Stimulated activated CD4-positive, alpha-beta T cell treated with anti-CD3 and anti-CD28 coated beads, Interleukin-4, amount 100 ng/mL, for 1 hour (primary cell): ENCODE measurements at places on chromosomes 1 and 21.
A peak's percentile ranks its signal among the peaks of the same experiment; 100 is the strongest.

- peak; percentile 62 for DNase-seq
Measured at GRCh38 chr21:36104317-36105300, 30.3 kb upstream of the CBR3 start.

DNA sequence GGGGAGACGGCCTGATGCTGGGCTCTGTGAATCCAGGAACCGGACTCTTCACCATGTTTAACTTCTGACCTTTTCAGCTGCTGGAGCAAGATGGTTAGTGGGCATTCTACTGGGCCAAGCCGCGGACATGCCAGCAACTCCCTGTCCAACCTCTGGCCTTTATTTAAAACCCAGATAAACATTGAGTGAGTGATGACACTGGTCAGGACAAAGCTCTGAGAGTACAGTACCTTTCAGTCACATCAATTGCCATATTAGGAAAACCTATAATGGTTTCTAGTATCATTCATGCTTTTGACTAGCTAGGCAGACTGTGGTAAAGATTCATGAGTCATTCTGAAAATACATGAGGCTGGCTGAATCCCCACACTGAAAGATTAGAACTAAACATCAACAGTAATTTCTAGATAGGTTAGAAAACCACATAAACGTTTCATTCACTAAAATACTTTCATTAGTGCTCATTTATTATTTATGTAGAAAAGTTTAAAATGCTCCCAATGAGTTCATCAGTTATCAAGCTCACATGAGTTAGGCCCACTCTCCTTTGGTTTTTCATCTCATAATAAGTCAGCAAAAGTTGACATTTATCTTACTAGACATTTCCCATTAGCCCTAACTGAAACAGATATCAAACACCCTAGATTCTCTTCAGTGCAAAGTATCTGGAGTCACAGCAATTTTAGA lies 7.1 kb upstream of the ACTA1 start:
- DNase-seq = no peak

- no peak for DNase-seq
Measured at GRCh38 chr1:246001142-246001836, 505.8 kb downstream of the SMYD3 start.

GRCh38 chr1:156892190-156893047 lies 1.1 kb upstream of the PEAR1 start:
- peak; percentile 90 for DNase-seq

- DNase-seq = no peak
Measured at GRCh38 chr1:233412812-233413211, 85.3 kb downstream of the MAP3K21 start.

DNA sequence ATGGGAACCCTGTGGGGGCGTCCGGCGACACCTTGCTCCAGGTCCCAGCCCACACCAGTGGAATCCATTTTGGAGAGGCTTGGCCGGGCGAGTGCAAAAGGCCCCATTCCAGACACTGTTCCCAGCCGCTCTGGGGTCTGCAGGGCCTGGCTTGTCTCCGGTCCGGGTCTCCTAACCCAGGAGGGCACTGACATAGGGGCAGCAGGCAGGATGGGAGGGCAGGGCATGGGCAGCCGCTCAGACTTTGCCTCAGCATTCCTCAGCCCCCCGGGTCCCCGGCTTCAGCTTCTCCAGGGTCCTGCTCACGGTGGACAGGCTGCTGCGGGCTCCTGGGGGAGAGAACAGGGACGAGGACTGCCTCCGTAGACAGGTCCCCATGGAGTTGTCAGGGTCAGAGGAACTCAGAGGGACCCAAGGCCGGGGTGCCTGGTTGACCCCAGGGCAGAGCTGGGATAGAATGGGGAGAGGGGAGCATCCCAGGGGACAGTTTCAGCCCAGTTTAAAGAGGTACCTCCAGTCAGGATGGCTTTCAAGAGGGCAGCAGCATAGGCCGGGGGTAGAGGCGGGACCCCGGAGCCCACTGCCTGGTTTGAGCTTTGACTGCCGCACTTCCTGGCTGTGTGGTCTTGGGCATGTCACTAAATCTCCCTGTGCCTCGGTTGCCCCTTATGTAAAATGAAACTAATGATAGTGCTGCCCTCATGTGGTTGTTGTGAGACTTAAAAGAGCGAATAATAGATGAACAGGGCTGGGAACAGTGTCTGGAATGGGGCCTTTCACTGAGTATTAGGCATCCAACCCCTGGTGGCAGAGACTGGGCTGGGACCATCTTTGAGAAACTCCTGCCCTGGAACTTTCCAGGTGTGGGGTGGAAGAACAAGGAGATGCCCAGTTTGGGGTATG lies 3.7 kb downstream of the KNCN start:
- no peak for DNase-seq

DNA sequence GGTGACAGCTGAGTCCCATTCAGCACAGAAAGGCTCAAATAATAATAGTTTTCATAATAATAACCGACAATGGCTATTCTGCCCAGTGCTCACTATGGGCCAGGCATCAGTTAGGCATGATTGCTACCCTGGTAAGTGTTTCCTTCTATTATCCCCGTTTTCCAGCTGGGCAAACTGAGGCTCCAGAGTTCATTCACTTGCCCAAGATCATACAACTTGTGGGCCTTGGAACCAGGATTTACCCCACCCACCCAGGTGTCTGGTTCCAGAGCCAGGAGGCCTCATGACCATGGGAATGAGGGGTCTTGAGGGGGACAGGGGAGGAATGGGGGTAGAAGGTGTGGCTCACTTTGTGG lies 518 bp downstream of the PLOD1 start:
- DNase-seq = no peak

GRCh38 chr1:41330588-41331545 lies 30.4 kb upstream of the FOXO6 start:
- no peak for DNase-seq

DNA sequence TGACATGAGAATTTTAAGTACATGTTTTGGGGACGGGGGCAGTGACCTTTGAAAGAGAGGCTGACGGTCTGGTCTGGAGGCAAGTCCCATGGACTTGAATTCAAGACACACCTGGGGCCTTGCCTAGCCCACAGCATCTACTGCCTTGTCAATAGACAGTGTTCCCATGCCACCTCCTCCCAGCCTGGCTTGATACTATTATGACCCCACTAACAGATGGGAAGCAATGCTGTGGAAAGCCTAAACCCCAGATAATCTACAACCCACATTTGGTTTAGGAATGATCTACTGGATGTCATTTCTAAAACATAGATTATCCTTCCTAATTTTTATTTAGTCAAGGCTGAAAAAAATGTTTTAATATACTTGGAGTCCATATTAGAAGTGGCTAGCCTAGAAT lies 17.8 kb upstream of the NFASC start:
- DNase-seq = no peak

GRCh38 chr1:55346586-55346985 lies 131.4 kb upstream of the USP24 start:
- no peak for DNase-seq

GRCh38 chr1:942864-943533 lies 16.1 kb downstream of the NOC2L start:
- no peak for DNase-seq

DNA sequence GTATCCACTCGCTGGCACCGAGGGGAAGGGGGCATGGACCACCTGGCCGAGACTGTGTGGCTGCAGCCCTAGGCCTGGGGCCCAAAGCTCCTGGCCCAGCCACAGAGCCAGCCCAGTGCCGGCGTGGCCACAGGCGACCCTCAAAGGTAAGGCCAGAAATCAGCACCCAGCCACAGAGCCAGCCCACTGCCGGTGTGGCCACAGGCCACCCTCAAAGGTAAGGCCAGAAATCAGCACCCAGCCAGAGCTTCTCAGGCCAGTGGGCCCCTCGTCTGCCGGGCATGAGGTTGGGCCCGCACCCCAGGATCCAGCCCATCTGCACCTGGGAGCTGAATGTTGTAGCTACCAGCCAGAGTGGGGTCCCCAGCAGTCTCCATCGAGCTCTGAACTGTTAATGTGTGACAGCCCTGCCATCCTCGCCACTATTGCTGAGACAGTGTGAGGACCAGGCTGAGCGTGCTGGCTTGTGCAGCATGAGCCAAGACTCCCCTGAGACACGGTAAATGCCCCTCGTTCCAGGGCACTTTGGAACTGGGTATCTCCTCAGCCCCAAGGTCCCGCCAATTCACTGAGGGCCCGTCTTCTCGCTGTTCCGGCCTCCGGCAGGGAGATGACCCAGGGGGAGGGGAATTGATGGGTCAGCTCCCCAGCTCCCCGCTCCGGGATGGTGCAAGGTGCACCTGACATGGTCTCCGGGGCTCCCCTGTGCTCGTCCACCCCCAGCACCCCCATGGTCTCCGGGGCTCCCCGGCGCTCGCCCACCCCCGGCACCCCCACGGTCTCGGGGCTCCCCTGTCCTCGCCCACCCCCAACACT lies 4.7 kb upstream of the FTCD start:
- no peak for DNase-seq

DNA sequence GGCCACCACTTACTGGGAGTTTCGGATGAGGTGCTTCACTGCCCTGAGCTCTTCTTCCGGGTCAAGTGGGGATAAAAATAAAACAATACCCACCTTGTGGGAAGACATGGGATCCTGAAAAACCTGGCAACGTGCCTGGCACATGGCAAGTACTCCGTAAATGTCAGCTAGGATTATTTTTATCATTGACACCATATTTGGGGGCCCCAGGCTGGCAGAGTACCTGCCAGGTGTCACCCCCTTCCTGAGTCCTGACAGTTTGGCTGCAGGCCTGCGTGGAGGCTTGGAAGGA lies 9.2 kb upstream of the EPHA2 start:
- DNase-seq = no peak

- DNase-seq = no peak
Measured at GRCh38 chr1:29447368-29447767, 211.0 kb downstream of the PTPRU start.

- no peak for DNase-seq
Measured at GRCh38 chr21:28959367-28960099, 33.1 kb downstream of the LTN1 start.

DNA sequence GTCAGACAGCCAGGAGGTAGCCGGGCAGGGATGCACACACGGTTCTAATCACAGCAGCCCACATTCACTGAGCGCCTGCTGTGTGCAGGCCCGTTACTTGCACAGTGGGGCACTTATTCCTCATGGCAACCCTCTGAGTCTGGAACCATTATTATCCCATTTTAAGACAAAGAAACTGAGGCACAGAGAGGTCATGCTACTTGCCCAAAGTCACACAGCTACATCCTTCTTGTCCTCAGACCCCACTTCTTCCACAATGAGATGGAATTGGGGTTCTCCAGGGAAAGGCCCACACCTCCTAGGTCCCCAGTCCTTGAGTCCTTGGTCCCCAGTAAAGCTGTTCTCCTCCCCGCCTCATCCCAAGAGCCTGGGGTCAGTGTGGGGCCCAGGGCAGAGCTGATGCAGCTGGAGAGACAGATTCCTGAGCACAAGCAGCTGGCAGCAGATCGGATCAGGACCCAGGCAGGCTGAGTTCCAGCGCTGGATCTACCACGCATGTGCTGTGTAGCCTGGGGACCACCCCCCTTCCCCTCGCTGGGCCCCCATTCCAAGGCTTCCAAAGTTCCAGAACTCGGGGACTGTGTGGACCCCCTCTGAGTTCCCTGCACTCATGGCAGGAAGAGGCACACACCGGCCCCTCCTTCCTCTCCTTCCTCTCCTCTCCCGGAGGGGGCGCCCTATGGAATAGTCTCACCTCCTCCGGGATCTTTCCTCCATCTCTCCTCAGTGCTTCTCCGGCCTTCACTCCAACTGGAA lies 393.4 kb downstream of the MATN1 start:
- no peak for DNase-seq

- DNase-seq = no peak
Measured at GRCh38 chr1:78797108-78797781, 147.6 kb downstream of the IFI44 start.

DNA sequence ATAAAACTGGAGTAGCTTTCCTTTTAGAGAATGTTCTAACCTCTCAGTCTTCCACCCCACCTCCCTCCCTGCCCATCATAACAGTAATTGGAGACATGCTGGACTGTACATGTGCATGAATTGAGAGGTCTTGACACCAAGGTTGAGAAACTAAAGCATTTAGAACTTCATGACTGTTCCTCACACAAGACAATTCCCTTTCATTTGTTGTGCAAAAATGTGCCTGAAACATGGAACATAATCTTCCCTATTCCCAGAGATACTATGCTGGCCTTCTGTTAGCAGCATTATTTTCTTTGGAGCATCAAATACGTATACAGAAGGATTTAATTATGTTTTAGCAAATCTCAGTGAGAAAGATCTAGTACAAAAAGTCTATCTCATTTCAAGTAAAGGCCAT lies 97.5 kb upstream of the KCNE2 start:
- DNase-seq = no peak

DNA sequence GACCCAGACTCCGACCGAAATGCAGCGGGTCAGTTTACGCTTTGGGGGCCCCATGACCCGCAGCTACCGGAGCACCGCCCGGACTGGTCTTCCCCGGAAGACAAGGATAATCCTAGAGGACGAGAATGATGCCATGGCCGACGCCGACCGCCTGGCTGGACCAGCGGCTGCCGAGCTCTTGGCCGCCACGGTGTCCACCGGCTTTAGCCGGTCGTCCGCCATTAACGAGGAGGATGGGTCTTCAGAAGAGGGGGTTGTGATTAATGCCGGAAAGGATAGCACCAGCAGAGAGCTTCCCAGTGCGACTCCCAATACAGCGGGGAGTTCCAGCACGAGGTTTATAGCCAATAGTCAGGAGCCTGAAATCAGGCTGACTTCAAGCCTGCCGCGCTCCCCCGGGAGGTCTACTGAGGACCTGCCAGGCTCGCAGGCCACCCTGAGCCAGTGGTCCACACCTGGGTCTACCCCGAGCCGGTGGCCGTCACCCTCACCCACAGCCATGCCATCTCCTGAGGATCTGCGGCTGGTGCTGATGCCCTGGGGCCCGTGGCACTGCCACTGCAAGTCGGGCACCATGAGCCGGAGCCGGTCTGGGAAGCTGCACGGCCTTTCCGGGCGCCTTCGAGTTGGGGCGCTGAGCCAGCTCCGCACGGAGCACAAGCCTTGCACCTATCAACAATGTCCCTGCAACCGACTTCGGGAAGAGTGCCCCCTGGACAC lies 534 bp downstream of the C1orf56 start:
- peak; percentile 53 for DNase-seq

DNA sequence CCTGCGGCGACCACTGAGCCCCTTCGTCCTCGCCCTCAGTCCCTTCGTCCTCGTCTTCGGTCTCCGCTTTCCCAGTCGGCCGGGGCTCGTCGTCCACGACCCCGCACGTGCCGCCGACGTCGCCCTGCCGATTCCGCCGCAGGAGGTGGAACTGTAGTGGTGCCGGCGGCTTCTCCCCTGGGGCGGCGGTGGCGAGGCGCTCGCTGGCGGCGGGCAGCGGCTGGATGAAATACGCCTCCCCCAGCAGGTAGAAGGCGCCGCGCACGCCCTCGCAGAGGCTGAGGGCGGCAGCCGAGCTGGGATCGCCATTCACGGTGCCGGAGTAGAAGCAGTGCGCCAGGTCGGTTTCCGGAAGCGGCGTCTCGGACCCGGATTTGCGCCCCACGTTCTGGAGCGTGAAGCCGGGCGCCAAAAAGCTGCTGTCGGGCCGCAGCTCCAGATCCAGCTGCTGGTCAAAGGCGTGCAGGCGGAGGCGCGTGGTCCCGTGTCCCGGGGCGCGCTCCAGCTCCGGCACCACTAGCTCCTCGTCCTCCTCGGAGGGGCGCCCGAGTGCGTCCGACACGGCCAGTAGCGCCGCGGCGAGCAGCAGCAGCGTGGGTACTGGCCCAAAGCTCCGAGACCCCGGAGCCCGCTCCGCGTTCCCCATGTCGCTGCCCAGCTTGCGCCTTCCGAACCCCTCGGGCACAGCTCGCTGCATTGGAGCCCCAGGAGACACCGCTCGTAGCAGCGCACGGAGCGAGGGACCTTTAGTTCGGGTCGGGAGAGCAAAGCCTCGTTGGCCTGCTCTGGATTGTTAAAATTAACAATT lies 747 bp downstream of the ADAMTS1 start:
- no peak for DNase-seq
